ENCODE measurements at places on chromosomes 16 and 17. TPM values are rescaled to one million over a fixed set of nuclear protein-coding genes. Genes with fewer than 3 reads are reported as not detected.

DNA sequence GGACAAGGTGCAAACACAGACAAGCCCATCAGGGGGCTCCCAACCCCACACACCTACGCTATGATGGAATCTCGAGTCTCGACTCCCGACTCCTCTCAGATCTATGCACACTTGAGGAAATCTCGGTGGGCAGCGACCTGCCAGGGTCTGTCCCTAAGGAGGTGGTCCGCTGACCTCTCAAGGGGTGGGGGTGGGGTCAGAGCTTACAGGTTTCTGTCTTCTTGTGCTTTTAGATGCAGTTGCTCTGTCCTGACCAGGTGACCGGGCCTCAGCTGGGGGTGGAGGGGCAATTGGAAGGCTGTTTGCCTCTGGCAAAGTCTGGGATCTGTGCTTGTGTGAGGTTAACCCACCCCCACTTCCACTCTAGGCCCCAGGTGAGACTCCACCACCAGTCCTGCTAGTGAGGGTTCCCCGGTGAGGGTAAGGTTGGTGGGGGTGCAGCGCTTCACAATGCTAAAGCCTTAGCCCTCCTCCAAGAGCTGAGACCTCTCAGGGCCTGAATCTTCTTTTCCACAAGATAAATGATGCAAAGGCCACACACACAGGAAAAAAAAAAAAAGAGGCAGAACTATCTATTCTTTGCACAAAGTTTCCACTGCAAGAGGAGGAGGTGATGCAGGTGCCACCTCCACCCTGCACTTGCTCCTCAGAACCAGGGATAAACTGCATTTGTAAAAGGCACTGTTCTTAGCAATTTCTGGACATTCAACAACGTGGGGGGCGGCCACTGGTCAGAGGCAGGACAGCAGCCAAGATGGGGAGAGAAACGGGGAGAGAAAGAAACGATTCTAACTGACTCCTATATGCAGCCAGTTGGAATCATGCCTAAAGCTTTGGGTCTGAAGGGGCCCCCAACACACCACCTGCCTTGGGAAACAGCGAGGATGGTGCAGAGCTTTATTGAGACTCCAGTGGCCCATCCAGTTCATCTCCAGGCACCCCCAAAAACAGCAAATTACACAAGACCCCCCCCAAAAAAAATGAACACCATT lies 4.1 kb downstream of the CISD3 start:
- DNase-seq = no peak
- peaks cover 43% of the 10 kb centered on the region for H3K4me1 ChIP-seq
- peak overlapping the region; percentile 59 for H3K27ac ChIP-seq
- H3K27me3 ChIP-seq = no peaks in the 10 kb centered on the region
- H3K4me3 ChIP-seq = no peak overlapping the region

MSLN gene
- total RNA-seq = not detected

DNA sequence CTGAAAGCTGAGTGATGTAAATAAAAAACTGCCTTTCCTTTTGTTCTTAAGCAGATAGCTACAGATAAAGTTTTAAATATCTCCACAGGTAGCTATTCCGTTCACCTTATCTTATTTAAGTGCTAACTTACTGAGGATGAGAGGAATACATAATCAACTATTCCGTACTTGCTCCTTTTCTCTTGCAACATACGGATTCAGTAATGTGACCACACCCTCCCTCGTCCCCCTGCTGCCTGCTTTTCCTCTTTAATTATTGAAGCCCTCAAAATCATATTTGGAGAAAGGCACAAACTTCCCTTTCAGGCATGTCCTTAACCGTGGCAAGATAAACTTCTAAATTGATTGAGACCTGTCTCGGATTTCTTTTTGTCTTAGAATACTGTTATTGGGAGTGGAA lies 101.4 kb downstream of the MAP2K4 start:
- H3K4me3 ChIP-seq = no peak overlapping the region
- no peak for DNase-seq
- no peak overlapping the region for H3K27ac ChIP-seq
- H3K4me1 ChIP-seq = no peaks in the 10 kb centered on the region
- peaks cover 40% of the 10 kb centered on the region for H3K36me3 ChIP-seq

DNA sequence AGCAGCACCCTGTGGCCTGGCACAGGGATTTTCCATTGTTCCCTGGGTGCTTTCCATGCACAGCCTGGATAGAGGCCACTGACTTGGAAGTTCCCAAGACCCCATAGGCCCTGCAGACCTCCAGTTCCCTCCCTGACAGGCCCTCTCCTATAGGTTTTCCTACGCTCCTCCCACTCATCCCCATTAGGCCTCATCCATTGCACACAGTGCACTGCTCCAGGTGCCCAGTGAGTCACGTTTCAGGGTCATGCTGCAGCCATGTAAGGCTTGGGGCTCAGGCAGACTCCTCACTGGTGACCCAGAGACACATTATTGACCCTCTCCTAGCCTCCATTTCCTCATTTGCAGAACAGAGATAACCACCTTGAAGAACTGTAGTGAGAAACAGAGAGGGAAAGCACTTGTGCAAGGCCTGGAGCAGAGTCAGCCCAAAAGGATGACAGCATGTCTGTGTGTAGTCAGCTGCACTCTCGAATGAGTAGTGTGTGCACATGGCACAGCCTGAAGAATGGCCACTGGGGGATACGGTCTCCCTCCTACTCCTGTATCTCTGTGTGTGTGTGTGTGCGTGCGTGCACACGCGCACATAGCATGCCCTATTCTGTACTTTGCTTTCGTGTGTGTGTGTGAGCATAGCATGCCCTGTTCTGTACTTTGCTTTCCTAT lies 26.8 kb downstream of the DRC3 start:
- H3K36me3 ChIP-seq = no peaks in the 10 kb centered on the region
- H3K27me3 ChIP-seq = no peaks in the 10 kb centered on the region
- H3K27ac ChIP-seq = no peak overlapping the region
- no peak for DNase-seq
- H3K4me3 ChIP-seq = no peak overlapping the region

DNA sequence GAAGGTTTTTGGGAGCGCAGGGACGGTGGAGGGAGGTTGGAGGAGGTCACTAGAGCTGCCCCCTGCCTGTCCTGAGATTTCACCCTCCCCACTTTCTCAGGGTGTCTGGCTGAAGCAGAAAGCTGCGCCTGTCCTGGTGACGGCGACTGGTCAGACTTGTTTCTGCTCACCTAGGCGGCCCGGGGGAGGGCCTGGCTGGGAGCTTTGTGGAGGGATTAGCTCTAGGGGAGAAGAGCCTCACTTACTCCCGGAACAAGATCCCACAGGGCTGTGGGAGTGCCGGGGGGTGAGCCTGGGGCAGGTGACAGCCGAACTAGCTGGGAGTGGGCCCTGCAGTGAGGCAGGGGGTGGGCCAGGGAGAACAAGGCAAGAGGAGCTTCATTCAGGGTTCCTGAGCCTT lies 11.5 kb downstream of the NHERF1 start:
- H3K4me3 ChIP-seq = peak overlapping the region; percentile 67
- peak overlapping the region; percentile 88 for H3K27ac ChIP-seq
- H3K27me3 ChIP-seq = no peaks in the 10 kb centered on the region
- H3K4me1 ChIP-seq = peaks cover 63% of the 10 kb centered on the region

GRCh38 chr17:44749076-44749979 lies 9.5 kb upstream of the ADAM11 start:
- no peak overlapping the region for H3K27ac ChIP-seq
- no peaks in the 10 kb centered on the region for H3K4me1 ChIP-seq
- H3K27me3 ChIP-seq = no peaks in the 10 kb centered on the region

GCSH gene
- 7.1 TPM for total RNA-seq

DNA sequence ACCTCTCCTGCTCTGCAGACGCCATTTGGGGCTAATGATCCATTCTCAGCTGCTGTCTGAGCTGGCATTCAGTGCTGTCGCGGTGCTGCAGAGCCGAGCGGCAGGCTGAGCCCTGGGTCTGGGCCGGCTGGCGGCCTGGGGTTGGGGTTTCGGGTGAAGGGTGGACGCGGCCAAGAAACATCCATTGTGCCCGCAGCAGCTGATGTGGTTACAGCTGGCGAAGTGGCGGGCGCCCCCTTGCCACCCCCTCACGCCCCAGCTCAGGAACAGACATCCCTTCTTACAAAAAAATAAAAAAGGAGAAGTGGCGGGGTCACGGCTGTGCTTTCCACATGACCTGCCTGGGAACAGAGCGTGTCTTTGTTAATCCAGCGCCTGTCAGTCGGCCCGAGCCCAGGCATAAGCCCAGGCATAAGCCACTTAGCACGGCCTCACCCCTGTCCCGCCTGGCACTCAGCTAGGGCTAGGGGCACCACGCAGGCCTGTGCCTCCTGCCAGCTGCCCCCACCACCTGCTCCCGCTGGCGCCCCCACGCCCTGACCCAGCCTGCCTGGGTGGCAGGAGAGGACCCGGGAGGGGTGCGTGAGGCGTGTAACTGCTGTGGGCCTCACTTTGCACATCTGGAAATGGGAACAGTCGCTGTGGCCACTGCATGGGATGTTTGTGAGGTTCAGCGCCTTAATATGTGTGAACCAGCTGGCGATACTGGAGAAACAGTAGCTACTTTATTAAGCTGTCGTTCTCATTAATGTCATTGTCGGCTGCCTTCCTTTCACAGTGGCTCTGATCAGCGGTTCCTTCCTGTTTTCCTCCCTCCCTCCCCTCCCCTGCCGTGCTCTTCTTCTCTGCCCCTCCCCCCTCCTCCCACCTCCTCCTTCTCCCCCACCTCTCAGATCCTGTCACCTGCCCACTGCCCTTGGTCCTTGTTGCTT lies 197.7 kb upstream of the CIBAR2 start:
- no peak overlapping the region for H3K4me3 ChIP-seq
- H3K27me3 ChIP-seq = peaks cover 9% of the 10 kb centered on the region
- no peaks in the 10 kb centered on the region for H3K36me3 ChIP-seq

- H3K4me3 ChIP-seq = no peak overlapping the region
- no peak overlapping the region for H3K27ac ChIP-seq
- DNase-seq = no peak
- H3K36me3 ChIP-seq = no peaks in the 10 kb centered on the region
- no peaks in the 10 kb centered on the region for H3K4me1 ChIP-seq
- peaks cover 1% of the 10 kb centered on the region for H3K27me3 ChIP-seq
These were observed 159.2 kb downstream of the CYLD start for GRCh38 chr16:50901062-50901461.

- peaks cover 34% of the 10 kb centered on the region for H3K36me3 ChIP-seq
- peaks cover 8% of the 10 kb centered on the region for H3K4me1 ChIP-seq
- no peak overlapping the region for H3K4me3 ChIP-seq
These were observed 20.8 kb upstream of the CLEC18C start for GRCh38 chr16:70152578-70153302.

- no peaks in the 10 kb centered on the region for H3K27me3 ChIP-seq
- H3K27ac ChIP-seq = no peak overlapping the region
- peaks cover 1% of the 10 kb centered on the region for H3K36me3 ChIP-seq
- peaks cover 28% of the 10 kb centered on the region for H3K4me1 ChIP-seq
- no peak for DNase-seq
These were observed 15.8 kb upstream of the RBBP6 start for GRCh38 chr16:24523569-24523968.

GRCh38 chr17:81646869-81647600 lies 9.3 kb downstream of the PDE6G start:
- no peak overlapping the region for H3K27ac ChIP-seq
- H3K36me3 ChIP-seq = no peaks in the 10 kb centered on the region
- peaks cover 18% of the 10 kb centered on the region for H3K27me3 ChIP-seq
- H3K4me3 ChIP-seq = no peak overlapping the region
- no peak for DNase-seq

GRCh38 chr16:70657956-70658355 lies 11.6 kb downstream of the IL34 start:
- no peak overlapping the region for H3K4me3 ChIP-seq
- H3K27me3 ChIP-seq = no peaks in the 10 kb centered on the region
- H3K4me1 ChIP-seq = peaks cover 12% of the 10 kb centered on the region
- no peak for DNase-seq

DNA sequence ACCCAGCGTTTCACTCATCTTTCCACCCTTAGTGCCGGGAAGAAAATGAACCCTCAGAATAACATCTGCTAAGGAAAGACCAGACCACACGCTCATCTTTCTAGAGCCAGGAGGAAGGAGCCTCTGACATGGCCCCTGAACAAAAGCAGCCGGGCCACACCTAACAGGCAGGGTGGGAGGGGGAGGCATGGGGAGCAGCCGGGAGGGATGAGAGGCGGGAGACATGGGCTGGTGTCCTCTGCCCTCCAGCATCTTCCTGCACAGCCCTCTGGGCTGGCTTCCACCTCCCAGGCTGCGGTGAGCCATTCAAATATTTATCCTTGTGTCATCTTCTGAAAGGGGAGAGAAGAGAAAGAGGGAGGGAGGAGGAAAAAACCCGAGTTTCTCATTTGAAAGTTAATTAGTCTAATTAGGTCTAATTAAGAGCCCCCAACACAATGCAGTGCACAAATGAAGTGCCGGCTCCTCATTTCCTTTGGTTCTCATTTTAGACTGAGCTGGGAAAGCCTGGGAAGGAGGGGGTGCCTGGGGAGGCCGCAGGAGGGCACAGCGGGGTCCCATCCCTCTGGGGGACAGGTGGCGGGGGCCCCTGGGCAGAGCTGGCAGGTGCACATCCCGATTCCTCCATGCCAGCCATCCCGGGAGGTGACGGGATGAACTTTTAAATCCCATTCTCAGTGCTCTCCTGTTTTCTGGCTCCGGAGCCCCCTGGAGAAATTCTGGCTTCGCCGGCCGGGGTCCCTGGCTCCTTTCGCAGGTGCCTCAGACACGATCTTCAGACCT lies 90.5 kb downstream of the ENGASE start:
- H3K36me3 ChIP-seq = no peaks in the 10 kb centered on the region
- H3K4me1 ChIP-seq = peaks cover 10% of the 10 kb centered on the region
- no peak overlapping the region for H3K4me3 ChIP-seq
- no peaks in the 10 kb centered on the region for H3K27me3 ChIP-seq
- no peak overlapping the region for H3K27ac ChIP-seq
- DNase-seq = no peak
